ENCODE measurements at places on chromosomes 5 and 9.

GRCh38 chr9:6068983-6069382 lies 53.6 kb upstream of the RANBP6 start:
- no peak for DNase-seq

- DNase-seq: no peak
Observed at GRCh38 chr9:21835121-21835520, 32.7 kb downstream of the MTAP start.

DNA sequence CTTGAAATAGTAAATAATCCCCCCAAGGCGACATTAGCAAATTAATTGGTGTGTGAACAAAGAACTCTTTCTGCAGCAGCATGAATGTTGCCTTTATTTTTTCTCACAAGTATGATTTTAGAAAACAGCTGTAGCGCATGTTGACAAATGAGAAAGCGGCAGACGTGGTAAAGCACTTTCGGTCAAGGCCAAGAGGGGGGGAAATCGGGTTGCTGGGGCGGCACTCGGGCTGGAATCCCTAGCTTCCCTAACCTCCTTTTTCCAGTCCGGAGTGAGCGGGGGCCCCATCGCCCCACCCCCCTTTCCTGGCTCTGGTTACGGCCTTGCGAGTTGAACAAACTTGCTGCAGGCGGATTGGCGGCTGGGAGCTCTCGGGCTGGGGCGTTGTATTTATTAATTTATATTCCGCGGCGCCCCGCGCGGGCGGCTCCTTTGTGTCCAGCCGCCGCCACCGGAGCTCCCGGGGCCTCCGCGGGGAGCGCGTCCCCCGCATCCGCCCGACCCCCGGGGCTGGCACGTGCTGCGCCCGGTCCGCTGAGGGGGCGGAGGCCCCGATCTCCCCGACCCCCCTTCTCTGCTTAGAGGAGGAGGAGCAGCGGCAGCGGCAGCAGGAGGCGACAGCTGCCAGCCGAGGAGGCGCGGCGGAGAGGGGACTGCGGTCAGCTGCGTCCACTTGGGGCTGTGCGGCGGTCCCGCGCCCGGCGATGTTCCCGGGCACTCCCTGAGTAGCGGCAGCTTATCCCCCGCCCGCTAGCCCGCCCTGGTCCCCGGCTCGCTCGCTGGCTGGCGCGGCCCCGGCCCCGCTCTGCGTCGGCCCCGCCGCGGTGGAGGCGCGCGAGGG lies at the start of gene RHOBTB3:
Gene RHOBTB3, plus strand, starts transcription at position 607 of the 841 bp plus-strand sequence. CDS start 347 bp downstream, outside the sequence.
- DNase-seq: peak; percentile 94

DNA sequence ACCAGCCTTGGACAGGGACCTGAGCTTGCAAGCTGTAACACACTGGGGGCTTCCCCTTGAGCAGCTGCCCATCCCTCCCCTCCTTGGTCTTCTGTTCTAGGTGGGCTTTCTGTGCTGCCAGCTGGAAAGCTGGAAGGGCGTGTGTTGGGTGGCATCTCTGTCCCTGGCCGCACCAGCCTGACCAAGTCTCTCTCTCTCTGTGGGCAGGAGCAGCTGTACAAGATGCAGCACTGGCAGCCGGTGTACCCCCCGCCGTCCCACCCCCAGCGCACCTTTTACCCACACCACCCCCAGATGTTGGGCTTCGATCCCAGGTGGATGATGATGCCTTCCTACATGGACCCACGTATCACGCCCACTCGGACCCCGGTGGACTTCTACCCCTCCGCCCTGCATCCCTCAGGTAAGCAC lies 32.1 kb upstream of the POMT1 start:
- DNase-seq: no peak

DNA sequence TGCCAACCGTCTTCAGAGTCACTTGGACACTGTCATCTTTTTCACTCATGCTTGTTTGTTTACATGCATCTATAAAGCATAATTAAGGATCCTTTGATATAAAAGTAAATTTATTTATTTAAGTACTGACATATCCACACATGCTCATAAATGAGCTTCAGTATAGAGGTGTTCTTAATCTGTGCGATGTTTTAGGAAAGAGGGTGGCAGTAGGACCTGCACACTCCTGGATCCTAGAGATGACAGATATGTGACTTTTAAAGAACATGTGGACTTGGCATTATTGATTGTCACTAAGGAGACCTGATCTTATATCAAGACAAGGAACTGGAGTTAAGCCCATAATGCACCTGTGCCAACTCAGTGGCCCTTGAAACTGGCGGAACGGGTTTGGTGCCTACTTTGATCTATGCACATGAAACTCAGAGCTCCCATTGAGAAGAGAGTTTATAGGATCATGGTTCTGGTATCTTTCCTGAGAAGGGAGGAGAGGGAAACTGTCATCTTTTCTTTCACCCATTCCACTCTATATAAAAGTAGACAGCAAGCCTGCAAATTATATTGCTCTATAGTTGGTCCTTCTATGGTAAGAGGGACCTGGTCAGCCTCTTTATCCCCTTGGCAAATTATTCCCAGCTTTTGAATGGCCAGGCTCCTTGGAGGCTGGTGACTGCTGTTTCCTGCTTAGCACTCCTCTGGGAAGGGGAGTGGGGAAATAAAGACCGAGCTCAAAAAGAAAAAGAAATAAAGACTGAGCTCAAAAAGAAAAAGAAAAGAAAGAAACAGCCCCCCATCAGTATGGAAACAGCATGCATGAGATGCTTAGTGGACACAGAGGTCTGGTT lies 57.8 kb upstream of the LIFR start:
- no peak for DNase-seq

DNA sequence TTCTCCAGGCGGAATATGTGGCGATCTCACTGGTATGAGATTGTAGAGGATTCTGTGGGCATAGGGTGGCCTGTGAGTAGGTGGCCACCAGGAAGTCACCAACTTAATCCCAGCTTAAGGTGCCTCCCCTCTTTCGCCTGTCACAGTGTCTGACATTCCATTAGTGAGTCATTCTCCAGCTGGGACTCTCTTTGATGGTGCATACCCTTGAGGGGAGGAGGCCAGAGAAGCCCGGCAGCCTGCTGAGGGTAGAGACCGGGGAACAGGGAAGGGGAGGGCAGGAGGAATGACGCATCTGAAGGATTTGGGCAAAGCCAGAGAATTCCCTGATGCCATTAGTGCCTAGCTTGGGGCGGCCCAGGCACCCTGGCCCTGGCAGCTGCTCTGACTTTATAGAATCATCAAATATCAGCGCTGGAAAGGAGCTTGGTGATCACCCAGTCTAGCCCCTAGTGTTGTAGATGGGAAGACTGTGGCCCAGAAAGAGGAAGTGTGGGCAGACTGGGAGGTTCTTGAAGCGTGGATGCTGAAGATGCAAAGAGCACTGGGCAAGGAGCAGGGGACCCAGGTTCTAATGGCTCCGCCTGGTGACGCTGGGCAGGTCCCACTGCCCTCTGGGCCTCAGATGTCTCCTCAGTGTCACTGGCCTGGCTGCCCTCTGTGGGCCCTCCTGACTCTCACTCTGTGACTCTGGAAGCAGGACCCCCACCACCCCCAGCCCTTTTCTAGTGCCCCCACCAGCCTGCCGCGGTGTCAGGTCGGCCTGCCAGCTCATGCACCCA lies 41.4 kb downstream of the DAB2IP start:
- peak; percentile 93 for DNase-seq

GRCh38 chr9:131630205-131630831 lies 85.0 kb downstream of the PRRT1B start:
- DNase-seq: no peak

- no peak for DNase-seq
Observed at GRCh38 chr5:175712681-175713085, 54.8 kb downstream of the HRH2 start.

- no peak for DNase-seq
Observed at GRCh38 chr9:8730618-8731017, 931.0 kb upstream of the DMAC1 start.

- no peak for DNase-seq
Observed at GRCh38 chr9:106291786-106292185, 571.2 kb upstream of the ZNF462 start.

- DNase-seq: no peak
Observed at GRCh38 chr9:117535973-117536372, 121.1 kb upstream of the ASTN2 start.

DNA sequence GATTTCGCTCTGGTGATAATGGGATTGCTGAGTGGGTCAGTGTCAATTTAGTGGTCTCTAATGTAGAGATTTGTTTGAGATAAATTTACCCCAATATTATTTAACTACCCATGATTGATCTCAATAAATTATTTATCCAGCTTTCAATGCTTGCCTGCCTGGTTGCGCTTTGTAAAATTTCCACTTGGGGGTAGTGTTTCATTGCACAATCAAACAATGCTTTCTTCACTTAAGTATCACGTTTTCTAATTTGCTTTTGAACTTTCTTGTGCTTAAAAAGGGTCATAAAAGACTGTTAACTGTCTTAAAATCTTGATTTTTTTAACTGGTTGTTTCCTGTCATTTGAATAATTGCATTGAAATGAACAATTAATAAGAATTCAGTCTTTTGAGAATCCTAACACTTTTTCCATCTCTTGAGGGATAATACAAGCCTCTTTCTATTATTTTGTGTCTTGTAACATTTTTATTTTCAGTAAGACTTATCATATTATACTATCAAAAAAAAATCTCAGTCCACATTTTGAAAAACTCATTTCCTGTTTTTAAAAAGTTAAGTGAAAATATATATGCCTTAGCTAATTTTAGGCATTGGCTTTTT lies 18.7 kb downstream of the HSD17B4 start:
- no peak for DNase-seq

- peak; percentile 23 for DNase-seq
Observed at GRCh38 chr9:107174441-107174840, 108.6 kb upstream of the RAD23B start.
